NCI-H748 treated with DMSO at 0.1 percent for 48 hours (cell line): ENCODE measurements at places on chromosomes 13 and 19.

DNA sequence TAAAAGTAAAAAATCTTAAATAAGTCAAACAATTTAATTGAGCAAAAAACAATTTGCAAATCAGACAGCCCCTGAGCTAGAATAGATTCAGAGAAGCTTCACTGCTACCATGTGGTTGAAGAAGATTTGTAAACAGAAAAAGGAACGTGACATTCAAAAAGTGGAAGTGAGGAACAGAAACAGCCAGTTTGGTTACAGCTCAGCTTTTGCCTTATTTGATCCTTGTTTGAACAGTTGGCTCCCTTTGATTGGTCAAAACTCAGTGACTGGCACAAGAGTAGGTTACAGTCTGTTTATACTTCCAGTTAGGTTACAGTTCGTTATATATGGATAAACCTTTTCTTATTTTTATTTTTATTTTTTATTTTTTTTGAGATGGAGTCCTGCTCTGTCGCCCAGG lies 5.8 kb downstream of the ZNF221 start:
- no peak for DNase-seq

DNA sequence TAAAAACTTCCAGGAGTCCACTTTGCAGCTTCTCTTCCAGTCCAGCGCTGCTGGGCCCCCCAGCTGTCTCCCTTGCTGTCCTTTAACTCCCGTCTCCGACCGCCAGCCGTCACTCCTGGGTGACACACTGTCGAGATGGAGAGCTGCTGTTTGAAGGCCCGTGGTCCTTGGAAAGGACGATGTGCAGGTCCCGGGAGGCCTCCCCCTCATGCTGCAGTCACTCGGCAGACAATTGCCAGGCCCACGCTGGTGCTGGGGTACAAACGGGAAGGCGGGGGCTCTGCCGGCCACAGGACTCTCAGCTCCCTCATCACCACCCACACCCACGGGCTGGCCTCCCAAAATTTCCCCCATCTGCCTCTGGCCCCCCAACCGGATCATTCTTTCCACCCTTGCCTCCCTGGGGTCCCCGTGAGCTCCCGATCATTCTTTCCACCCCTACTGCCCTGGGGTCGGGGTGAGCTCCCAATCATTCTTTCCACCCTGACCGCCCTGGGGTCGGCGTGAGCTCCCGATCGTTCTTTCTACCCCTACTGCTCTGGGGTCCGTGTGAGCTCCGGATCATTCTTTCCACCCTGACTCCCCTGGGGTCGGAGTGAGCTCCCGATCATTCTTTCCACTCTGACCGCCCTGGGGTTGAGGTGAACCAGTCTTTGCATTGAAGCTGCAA lies 16.0 kb upstream of the ZNF554 start:
- DNase-seq: no peak

- DNase-seq: no peak
Observed at GRCh38 chr19:35712567-35713505, 5.0 kb upstream of the KMT2B start.

GRCh38 chr19:42081584-42082203 lies 5.7 kb downstream of the ZNF574 start:
- no peak for DNase-seq

GRCh38 chr13:92429231-92429630 lies 797.4 kb upstream of the GPC6 start:
- DNase-seq: no peak
